ENCODE measurements at places on chromosomes 4 and X.

- no peak for DNase-seq
These were observed 723.7 kb upstream of the AGA start for GRCh38 chr4:178165951-178166308.

DNA sequence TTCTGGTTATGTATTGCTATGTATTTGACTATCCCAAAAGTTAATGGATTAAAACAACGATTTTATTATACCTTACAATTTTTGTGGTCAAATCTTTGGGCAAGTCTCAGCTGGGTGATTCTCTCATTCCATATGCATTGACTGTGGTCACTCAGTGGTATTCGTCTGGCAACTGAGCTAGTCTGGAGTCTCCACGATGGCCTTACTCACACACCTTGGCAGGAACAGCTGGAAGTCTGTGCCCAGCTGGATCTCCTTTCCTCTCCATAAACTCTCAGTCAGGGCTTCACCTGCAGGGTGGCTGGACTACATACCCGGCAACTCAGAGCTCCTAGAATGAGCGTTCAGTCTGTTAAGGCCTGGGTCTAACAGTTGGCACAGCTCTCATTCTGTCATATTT lies 141.1 kb upstream of the WDFY3 start:
- no peak for DNase-seq

DNA sequence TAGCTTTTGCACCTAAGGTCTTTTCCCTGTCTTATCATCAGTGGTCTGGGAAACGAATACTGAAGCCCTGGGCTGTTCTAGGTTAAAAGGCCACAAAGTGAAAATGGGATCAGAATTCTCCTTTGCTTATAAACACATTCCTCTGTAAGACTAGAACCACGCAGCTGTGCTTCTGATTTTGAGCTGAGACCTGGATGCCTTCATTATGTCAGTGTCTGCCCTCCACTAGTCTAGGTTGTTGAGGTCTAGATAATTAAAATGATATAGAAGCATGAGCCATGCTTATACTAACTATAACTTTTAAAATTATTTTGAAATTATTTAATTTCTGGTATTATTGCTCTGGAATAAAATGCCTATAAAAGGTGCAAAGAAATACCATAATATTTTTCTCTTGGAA lies 403.9 kb downstream of the ADGRL3 start:
- DNase-seq, result no peak

- no peak for DNase-seq
These were observed 160.1 kb upstream of the FSTL5 start for GRCh38 chr4:162323919-162324318.

DNA sequence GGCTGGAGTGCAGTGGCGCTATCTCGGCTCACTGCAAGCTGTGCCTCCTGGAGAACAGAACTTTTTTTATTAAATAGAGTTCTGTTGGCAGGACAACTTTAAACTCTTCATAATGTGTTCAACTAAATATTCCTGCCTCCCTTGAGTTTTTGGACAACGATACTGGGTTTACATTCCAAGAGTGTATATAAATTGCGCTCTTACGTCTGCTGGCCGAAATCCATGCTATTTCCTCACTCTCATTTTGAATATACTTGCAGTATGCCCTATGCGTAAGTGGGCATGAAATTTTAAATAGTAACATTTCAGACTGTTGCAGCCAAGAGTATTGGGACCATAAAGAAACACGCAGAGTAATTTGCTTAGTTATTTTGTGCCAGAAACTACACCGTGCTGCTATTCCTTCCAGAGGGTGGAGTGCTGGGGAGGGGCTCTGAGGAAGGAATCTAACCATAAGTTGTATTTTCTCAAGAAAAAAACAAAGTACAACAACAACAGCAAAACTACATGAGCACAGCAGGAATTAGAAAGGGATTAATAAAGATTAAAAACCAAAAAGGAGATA lies 480.0 kb downstream of the NLGN4X start:
- DNase-seq, result no peak

- no peak for DNase-seq
These were observed at the start of gene NKX6-1 for GRCh38 chr4:84498935-84499623. Gene NKX6-1, minus strand, starts transcription at chr4:84499292. Its CDS starts 1,064 bp downstream, at chr4:84498228.

DNA sequence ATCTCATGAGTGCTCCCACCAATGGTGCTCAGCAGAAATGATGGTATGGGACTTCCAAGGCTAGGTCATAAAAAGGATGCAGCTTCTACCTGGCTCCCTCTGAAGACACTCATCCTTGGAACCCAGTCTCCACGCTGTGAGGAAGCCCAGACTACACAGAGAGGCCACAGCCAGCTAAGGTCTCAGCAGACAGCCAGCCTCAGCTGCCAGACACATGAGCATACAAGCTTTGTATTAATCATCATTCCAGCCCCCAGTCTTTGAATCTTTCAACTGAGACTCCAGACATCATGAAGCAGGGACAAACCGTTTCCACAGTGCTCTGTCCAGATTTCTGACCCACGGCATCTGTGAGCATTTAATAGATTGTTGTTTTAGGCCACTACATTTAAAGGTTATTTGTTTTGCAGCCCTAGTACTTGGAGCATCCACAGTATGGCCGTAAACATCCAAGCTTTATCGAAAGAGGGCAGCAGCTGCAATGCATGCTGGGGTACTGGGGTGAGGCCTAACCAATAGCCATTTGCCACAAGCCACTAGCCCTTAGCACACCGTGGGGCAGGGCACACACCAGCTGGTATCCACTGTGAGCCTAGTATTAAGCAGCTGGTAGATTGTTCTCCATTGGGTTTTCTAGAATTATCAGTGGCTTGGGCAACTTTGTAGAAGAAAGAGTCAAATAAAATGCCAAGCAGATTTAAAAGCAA lies 449.1 kb downstream of the BCOR start:
- DNase-seq, result no peak

- no peak for DNase-seq
These were observed 82.4 kb downstream of the AFAP1 start for GRCh38 chr4:7857238-7857701.

DNA sequence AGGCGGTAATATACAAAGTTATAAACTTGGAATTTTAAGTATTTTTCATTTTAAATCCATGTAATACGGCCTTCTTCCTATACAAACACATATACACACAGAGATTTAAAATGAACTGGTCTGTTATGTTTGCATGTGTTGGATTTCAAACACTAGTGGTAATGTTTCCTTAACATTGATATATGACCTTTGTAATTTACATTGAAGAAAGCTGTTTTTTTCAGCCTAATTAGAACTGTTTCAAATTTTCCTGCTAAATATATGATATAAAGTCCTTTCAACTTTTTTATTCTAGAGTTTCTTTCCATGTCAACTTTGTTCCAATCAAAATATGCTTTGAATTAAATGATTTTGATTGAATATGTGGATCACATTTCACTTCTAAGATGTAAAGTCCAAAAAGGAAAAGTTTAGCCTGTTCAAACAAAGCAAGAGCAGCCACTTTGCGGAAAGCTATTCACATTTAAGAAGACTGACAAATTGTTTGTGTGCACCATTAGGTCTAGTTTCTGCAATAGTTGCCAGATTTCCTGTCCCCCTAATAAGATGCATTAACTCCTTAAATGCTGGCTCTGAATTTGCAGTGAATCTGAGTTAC lies 226.0 kb upstream of the MAB21L2 start:
- no peak for DNase-seq

DNA sequence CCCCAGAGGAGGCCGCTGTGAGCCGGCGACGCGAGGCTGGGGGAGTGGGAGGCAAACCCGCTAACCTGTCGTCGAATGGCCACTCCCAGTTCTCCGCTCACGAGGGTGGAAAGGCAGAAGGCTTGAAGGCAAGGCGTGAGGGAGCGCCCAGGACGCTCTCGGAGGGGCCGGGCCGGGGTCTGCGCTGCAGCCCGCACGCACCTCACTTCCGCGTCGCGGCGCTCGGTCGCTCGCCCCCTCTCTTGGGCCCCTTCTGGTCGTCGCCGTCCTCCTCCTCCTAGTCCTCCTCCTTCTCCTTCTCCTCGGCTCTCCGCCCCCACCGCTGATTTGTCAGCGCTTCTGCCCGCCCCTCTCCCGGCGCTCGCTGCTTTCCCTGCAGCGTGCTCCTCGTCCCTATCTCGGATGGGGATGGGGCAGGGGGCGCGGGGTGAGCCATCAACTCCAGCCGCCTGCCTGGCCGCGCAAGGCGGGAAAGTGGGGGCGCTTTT lies at the start of gene SNCA:
Gene SNCA, minus strand, starts transcription at position 265 of the 488 bp plus-strand sequence. CDS start 1,494 bp downstream, outside the sequence.
- peak; percentile 53 for DNase-seq

DNA sequence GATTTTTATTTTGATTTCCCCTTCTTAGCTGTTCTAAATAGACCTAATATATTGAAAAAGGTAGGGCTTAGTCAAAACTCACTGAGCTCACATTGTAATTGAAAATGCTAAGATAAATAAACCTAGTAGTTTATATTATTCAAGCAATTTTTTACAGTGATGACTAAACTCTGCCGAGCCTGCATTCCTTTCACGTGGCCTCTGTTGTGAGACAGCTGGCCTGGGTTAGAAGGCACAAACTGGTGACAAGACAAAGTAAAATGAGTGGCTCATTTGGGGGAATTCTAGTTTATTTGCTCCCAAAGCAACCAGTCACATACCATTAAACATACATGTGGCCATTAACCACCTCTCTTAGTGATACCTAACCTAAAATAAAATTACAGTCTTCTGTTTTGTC lies 169.4 kb upstream of the TEX13C start:
- no peak for DNase-seq

DNA sequence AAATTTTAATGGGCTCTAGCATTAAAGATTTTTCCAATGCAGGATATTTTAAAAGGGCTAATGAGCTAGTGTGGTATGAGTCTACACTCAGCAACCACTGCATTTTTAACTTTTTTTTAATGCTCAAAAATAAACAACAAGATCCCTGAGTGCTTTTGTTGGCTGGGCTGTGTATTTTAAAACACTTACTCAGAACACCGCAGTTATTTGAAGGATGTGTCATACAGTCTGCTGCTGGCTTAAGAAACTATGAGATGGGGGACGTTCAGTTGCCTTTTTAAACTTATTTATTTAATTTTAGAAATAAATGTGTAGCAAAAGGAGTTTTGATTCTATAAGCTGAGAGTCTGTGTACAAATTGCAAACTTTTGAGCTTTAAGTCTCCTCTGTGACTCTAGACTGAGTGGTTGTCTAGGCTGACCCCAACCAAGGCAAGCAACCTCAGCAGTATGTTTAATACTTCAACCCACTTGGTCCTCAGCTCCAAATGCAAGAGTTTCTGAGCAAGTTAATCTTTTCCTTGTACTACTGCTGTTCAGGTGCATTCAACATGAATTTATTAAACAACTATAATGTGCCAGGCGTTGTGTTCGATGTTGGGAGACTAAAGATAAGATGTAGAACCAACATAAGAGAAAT lies 278.6 kb upstream of the DIPK2B start:
- no peak for DNase-seq

GRCh38 chr4:53450773-53451172 lies 73.3 kb downstream of the FIP1L1 start:
- no peak for DNase-seq

GRCh38 chr4:62528874-62529273 lies 1328.7 kb downstream of the ADGRL3 start:
- DNase-seq, result no peak

GRCh38 chrX:23826653-23827052 lies 43.7 kb downstream of the SAT1 start:
- no peak for DNase-seq

DNA sequence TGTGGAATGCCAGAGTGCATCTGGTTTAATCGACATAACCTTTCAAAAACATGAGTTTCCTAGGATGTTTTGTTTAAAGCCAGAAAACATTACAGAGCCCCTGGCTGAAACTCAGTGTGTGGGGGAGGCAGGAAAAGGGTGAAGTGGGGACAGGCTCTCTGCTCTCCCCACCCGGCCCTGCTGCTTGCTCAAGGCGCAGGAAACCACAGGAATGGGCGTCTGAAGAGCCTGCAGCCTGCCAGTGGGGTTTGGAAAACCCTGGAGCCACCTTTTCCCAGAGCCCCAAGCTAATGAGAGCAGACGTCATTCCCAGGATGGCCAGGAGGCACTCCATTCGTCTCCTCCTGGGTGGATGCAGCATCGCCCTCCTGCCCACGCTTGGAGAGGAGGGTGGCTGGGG lies 240.6 kb downstream of the AFAP1 start:
- DNase-seq, result no peak

DNA sequence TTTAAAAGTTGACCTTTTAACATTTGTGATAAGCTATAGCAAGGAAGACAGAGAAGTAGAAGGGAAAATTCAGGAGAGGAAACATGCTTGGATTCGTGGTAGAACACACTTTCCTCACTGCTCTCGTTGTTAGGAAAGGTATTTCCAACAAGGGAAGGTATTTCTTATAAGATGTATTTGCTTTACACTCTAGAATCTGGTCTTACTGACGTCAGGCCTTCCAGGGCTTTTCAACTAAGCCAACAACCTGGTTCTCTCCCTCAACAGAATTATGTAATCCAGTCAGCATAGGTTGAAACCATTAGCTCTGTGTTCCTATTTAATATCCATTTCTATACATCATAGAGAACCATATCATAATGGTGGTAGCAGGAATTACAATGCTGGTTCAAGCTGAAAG lies 241.9 kb downstream of the SLC39A8 start:
- DNase-seq, result no peak

DNA sequence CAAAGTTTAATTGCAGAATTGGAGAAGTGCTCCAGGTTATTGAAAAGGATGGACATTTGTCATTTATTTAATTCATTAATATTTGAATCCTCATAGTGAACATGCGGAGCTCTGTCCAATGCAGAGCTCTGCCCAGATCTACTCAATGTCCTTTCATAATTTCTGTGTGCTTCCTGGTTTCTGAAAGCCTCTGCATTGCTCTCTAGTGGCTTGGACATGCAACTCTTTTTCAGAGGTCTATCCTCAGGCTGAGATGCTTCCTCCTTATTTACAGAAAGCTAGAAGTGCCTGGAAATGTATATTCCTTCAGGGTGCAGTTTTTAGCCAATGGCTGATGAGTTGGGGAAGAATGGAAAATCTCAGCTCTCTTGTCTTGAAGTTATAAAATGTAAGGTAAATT lies 786.1 kb upstream of the AADAT start:
- DNase-seq, result no peak

- DNase-seq, result no peak
These were observed 73.1 kb downstream of the CC2D2A start for GRCh38 chr4:15542760-15543159.

- DNase-seq, result no peak
These were observed 1.6 kb upstream of the LRAT start for GRCh38 chr4:154741922-154742850.

GRCh38 chrX:109475174-109475891 lies 6.6 kb downstream of the GUCY2F start:
- peak; percentile 31 for DNase-seq

DNA sequence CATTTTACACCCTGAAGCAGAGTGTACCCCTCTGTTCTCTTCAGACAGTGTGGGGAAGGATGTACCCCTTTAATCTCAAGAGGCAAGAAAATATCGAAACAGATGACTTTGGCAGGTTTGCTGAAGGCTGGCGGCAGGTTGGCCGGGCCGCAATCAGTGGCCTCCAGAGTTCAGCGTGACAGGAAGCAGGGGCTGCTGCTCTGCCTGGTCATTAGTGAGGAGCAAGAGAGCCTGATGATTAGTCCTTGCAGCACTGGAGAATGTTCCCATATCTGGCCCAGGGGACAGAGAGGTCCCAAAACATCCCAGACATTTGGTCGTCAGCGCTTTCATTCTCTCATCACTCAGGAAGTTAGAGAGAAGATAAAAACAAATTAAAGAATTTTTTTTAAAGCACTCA lies 352.8 kb downstream of the SPRY1 start:
- no peak for DNase-seq

GRCh38 chr4:99965674-99966350 lies 15.7 kb upstream of the H2AZ1 start:
- no peak for DNase-seq

All from right lobe of liver (tissue), 6 donors.